ENCODE measurements at places on chromosomes 13 and 19.

DNA sequence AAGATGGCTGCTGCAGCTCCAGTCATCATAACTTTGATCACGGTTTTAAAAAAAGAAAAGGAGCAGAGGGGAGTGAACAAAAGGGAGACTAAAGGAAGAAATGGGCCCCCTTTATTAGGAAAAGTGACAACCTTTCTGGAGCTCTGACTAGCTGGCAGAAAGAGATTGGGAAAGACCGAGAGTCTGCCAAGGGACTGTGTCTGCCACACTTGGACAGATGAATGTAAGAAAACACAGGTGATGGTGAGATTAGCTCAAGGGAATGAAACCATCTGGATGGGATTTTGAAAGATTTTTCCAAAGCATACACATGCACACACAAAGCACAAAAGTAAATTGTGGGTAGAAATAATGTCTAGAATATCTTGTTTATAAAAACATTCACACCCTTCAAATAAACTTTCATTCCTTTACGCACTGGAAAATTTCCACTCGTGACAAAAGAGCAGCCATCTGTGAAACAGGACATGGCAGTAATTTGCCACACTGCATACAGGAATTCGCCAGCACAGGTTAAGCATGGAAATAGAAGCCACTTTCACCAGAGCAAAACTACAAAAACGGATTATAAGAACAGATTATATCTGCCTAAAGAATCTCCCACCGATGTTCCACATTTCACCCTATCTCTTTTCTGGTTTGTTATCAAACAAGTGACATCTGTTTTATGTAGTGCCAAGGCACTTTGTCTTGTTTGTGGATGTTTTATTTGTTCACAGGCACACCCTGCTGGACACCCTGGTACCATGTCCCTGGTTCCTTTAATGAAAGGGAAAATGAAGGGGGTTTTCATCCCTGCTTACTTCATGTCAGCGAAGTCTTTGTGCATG, 819.5 kb downstream of the DIAPH3 start:
- no peak for DNase-seq

DNA sequence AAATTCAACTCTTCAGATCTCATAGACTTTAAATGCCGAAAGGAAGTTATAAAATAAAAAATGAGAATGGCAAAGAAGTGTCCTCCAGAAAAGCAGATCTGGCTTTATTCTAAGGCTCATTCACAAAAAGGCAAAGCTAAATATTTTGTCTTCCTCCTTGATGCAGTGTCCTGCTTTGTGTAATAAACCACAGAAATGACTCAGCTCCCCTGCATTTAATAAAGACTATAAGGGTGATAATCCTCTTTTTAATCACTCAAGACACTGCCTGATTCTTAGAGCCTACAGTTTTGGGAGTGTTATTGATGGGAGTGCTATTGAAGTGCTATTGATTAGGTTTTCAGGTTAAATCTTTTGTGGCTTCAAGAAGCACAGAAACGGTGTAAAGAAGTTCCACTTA, 482.0 kb downstream of the PCDH20 start:
- no peak for DNase-seq

DNA sequence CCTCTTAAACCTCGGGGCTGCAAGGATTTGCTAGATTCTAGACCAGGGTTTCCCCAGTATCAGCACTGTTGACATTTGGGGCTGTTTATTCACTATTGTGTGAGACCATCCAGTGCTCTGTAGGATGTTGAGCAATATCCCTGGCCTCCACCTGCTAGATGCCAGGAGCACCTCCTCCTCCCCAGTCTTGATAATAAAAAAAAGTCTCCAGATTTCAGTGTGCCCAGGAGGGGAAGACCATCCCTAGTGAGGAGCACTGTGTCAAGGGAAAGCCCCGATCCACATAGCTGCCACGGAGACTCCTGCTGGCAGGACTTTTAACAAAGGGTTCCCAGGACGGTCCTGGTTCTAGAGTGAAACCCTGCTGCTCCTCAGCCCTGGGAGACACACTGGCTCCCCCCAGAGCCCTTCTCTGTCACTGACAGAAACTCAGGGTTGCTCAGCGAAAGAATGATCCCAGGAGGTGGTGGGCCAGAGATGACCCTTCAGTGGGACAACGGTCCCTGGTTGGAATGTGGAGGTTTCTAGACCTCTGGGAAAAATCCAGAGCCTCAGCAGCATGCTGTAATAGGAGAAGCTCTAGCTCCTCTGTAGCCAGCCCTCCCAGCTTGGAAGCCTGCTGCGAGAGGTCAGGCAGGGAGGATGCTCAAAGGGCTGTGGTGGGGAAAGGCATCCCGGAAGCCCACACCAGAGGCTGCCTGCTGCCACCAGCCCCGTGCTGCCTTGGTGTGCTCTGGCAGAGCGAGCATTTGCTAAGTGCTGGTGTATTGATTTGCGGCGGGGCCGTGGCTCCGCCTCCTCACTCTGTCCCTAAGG, 20.3 kb downstream of the LYL1 start:
- DNase-seq = peak; percentile 84

DNA sequence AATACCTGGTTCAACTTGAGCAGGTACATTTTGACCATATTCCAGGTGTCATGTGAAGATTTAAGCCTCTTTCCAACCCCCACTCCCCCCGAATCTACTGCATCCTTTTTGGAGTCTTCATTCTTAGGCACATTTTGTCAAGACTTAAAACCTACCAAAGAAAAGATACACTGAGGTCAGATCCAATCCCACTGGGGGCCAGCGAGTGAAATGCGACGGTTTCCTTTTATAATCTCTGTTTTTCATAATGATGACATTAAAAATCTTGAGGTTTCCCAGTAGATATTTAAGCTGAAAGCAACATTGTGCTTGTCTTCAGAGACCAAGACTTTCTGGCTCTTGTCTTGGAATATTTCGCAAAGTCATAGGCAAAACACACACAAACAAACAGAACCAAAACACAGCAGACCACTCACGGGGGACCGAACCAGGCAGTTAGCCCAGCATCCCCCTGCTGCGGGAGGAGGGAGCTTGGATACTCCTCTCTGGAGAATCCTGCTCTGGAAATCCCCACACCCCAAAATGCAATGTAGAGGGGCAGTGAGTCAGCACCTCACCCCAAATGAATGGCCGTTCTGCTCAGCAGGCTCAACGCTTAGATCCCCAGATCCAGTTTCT, 506 bp upstream of the GAS6 start:
- DNase-seq = no peak

GRCh38 chr13:25177636-25178035, 5.5 kb upstream of the AMER2 start:
- DNase-seq = no peak

DNA sequence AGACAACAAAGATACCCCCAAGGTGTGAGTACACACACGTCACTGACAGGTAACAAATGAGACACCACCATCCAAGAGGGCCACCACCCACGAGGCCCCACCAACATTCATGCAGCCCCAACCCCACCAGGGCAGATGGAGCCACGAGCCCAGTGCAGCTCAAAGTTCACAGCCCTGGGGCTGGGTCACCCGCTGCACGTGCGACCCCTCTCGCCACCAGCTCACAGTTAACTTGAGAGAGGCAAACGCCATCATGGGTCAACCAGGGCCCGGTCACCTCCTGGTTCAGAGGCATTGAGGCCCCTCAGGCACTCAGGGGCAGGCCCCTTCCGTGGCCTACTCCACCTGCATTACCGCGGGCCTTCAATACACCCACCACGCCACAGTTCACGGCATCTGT, 49.8 kb downstream of the EPS15L1 start:
- no peak for DNase-seq

DNA sequence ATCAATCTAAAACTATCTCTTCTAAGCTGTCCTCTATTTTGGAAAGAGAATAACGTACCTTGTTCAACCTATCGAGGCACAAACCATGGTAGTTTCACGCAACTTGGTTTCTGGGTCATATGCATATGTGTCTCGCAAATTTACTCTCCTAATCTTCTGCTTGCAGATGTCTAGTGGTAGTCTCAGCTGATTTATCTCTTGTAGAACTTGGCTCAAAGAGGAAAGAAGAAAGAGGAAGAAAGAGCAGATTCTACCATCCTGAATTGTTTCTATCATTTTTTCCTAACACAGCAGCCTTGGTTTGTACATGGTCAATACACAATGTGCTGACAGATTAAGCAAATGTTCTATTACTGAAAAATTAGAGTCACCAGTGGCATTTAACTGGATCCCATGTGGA, 282.3 kb downstream of the SPRY2 start:
- no peak for DNase-seq

GRCh38 chr19:8148410-8149260, 757 bp downstream of the FBN3 start:
- no peak for DNase-seq
